A673 (cell line): ENCODE measurements at places on chromosomes 12 and 14.

DNA sequence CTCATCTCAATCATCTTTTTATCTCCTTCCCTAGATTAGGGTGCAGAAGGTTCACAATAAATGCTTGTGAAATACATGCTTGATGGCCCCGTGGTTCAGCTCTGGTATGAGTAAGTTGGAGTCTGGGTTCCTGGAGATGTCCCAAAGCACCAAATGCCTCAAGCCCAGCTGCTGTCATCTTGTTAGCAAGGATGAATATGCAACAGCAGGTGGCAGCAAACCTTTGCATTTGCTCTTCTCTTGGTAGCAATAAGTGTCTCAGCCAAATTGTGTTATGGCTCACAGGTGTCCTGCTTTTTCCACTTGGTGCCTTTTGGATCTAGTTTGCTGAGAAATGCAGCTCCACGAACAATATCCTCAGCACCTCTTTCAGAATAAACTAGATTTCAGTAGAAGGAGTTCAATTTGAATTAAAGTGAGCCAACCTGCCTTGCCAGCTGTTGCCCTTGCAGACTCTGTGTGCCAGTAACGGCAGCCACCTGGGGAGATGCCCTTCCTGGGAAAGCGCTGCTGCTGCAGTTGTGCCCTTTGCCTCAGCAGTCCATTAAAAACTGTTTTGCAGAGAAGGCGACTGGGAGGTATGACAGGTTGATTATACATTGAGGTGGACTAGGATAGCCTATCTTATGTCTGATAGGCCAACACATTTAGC, 417.3 kb downstream of the SNAPC1 start:
- peak; percentile 92 for DNase-seq

GRCh38 chr14:77120771-77121743, 20.5 kb downstream of the ZDHHC22 start:
- no peak for DNase-seq

- peak; percentile 43 for DNase-seq
These were observed 68.7 kb downstream of the PLEKHA5 start for GRCh38 chr12:19198272-19198671.

- peak; percentile 80 for DNase-seq
These were observed 21.3 kb upstream of the OASL start for GRCh38 chr12:121060149-121061001.

DNA sequence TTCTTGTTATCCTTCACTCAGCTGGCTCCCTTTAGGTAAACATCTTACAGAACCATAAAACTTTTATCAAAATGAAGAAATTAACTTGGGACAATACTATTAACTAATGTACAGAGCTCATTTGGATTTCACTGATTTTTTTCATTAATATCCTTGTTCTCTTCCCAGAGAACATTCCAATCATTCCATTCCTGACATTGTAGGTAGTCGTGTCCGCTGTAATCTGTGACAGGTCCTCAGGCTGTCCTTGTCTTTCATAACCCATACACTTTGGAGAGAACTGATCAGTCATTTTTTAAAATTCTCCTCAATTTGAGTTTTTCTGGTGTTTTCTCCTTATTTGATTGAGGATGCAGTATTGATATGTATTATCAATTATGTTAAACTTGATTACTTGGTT, 916.8 kb downstream of the GALC start:
- DNase-seq = no peak

- no peak for DNase-seq
These were observed 14.7 kb downstream of the ISCA2 start for GRCh38 chr14:74508292-74508731.

DNA sequence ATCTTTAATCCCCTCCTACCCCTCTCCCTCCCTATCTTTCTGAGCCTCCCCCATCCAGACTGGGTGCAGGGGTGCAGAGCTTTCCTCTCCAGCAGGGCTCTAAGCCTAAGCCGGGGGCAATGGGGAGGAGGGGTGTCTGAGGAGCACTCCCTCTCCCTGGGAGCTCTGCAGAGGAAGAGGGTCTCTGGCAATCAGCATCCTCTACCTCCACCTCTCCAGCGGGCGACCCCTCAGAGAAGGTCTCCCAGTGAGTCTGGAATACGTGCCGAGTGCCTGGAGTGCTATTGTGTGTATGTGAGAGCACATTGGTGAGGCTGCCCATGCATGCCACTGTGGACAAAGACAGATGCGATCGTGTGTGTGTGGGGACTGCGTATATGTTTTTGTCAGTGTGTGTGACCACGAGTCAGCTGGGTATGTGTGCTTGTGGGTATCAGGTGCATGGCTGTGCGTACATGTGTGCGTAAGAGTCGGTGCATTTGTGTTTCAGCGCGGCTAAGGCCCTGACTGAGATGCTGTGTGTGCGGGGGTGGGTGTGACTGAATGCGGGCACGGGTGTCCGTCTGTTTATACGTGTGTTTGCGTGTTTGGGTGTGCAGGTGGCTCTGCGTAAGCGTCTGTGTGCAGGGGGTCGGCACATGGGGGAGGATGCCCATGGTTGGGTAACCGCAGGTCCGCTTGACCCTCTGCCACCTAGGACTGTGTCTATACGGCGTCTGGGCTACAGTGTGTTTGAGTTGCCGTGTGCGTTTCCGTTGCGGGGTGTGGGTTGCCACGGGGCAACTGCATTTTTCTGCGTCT, 905 bp upstream of the DLK1 start:
- no peak for DNase-seq

- no peak for DNase-seq
These were observed 590 bp downstream of the DDIT3 start for GRCh38 chr12:57519796-57520052.

DNA sequence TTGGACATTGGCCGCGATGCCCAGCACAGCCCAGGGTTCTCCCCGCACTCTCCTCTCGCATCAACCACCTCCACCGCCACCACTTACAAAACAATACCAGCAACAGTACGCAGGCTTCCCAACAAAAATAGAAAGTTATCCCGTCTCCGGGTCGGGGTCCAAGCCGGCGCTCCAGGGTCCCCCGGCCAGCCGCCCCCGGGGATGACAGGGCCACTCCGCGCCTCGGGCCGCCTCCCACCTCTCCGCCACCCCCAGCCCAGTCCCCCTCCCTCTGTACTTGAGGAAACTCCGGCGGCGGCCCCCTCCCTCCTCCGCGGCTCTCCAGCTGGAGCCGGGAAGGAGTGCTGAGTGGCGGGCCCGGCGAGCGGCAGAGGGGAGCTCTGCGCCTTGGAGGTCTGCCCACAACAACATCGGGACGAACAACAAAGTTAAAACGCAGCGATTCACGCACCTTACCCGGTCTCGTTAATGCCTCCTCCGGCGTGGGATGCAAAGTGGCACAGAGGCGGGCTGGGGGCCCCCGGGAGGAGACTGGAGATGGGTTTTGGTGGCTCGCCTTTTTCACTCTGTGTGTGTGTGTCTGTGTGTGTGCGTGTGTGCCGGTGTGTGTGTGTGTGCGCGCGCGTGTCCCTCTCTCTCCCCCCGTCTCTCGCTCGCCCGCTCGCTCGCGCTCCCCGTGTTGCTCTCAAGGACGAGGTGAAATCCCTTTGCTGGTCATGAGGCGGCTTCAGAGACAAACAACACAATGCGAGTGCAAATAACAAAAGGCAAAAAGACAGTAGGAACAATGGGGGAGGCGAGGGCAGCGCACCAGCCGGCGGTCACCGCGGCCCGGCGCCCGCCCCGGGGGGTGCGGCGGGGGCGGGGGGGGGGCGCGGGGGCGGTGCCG, 386.8 kb downstream of the BCAT1 start:
- peak; percentile 85 for DNase-seq

DNA sequence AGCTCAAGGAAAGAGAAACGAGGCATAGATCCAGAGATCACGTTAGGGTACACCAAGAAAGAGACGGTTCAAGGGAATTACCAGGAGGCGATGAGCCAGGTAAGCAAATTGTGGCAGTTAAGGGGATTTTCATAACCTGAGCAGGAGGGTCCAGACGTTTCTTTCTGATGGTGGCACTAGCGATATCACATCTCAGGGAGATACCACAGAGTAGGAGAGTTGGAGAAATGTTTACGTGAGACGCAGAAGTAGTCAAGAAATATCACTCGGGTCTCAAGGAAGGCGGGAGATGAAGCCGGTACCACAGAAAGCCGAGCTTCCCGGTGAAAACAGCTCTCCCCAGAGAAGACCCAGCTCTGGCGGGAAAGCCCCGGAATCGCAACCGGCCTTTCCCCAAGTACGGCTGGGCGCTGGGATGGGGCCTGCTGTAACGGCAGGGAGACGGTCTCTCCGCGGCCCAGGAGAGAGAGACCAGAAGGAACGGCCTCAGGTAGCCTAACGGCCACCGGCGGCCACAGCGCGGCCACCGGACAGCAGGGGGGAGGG, 485 bp downstream of the SENP1 start:
- peak; percentile 46 for DNase-seq
